ENCODE measurements at places on chromosomes 7 and 10.

DNA sequence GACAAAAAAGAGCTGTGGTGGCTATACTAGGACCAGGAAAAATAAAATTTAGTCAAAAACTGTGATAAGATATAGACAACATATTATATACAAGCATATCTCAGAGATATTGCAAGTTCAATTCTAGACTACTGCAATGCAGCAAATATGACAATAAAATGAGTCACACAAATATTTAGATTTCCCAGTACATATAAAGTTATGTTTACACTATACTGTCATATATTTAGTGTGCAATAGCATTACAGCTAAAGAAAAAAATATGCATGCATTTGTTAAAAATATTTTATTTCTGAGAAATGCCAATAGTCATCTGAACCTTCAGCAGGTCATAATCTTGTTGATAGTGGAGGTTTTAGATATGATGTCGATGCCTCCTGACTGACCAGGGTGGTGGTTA, 72.1 kb downstream of the AKR1C4 start:
- DNase-seq: no peak

DNA sequence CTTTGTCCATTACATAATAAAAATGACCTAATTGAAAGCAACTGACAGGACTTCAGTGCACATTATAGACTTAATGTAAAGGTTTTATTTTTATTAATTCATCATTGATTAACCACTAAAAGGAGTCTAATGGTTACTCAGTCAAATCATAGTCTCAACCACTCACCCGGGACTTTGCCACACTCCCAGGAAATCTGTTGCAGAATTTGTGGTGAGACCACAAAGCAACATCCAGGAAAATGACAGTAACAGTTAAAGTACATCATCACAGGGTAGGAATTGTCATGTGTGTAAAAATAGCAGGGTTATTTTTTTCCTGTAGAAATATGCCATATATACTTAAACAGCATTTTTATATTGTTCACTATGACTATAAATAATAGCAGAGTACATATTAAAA, 6.3 kb upstream of the HGF start:
- DNase-seq: no peak

DNA sequence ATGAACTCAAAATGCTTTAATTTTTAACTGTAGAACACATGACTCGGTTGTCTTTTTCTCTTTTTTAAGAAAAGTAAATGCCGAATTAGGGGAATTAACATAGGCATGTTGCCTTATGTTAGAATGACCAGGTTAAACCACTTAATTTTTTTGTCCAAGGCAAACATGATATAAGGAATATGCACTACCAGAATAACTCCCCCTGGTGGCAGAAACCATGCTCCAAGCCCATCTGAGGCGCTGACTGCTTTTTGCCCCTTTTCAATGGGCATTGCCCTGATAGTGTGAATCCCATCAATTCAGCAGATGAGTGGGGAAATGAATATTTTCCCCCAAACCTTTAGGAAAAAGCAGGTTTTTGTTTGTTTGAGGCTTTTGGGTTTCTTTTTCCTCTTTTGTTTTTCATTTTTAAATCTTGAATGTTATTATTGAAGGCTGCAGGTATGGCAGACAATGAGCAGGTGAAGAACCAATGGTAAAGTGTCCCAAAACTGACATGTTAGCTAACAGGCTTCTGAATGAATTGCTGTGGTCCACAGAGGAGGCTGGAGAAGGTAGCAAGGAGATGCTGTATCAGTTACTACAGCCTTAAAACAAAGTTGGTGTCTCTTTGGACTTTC, 284.3 kb downstream of the SORCS3 start:
- no peak for DNase-seq

- DNase-seq: peak; percentile 72
These were observed 161.3 kb upstream of the NPVF start for GRCh38 chr7:25389489-25390106.

DNA sequence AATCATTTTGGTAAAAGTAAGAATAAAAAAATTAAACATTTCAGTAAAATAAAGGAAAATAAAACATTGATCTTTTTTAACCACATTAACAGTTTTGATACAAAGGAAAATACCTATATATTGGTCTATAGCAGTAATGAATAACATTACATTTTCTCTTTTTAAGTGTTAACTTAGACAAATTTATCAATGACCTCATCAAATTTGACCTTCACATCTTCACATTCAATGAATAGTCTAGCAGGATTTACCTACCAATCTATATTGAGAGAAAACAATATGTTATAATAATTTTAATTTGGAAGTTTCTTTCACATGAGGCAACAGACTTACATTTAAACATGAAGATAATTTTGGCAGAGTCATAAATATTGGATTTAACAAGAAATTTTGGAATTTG, 17.9 kb upstream of the UBE2D1 start:
- no peak for DNase-seq

GRCh38 chr7:33661430-33662160, 243.7 kb upstream of the BMPER start:
- no peak for DNase-seq
